ENCODE measurements at places on chromosomes 4 and X. TPM values are rescaled to one million over a fixed set of nuclear protein-coding genes. Genes with fewer than 3 reads are reported as not detected.

DNA sequence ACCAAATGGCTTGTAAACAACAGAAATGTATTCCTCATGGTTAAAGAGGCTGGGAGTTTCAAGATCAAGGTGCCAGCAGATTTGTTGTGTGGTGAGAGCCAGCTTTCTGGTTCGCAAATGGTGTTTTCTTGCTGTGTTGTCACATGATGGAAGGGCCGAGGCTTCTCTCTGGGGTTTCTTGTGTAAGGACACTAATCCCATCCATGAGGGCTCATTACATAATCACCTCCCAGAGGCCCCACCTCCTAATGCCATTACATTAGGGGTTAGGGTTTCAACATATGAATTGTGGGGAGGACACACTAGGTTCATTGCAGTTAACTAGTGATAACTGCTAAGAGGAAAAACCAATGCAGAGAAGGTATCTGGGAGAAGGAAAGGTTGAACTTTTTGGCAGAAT is 103.5 kb upstream of the ENPEP start:
- no peak for DNase-seq

DNA sequence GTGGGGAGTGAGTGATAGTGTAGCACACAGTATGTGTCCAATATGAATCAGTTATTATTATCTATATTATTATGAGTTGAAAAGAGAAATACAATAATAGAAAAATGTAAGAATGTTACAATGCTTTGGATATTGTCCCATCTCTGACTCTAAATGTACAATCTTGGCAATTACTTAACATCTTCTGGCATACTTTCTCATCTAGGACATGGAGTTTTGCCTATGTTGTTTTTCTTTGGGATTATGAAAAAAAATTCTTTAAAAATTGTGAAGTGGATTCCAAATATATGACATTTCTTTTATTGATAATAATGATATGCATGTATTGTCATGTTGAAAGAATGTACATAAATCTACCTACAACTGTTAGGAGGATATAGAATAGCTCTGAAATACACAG is 84.1 kb downstream of the TBCK start:
- DNase-seq = no peak

GRCh38 chr4:107131295-107131694 is 95.2 kb upstream of the DKK2 start:
- no peak for DNase-seq

- DNase-seq = no peak
These were observed 171.2 kb downstream of the LDB2 start for GRCh38 chr4:16727218-16727617.

- no peak for DNase-seq
These were observed 47.0 kb downstream of the ANXA10 start for GRCh38 chr4:168139336-168139735.

GRCh38 chrX:28347476-28347875 is 239.8 kb upstream of the IL1RAPL1 start:
- DNase-seq = no peak

GRCh38 chr4:176824645-176825366 is 32.1 kb upstream of the VEGFC start:
- DNase-seq = no peak

ANXA3 gene
- 354 TPM for total RNA-seq

PAK3 gene
- 4.5 TPM for total RNA-seq

SHROOM3 gene
- 109 TPM for total RNA-seq

RNF175 gene
- total RNA-seq = 2.3 TPM

GPM6B gene
- total RNA-seq = 1.5 TPM
